ENCODE measurements at places on chromosomes 2 and 18.

DNA sequence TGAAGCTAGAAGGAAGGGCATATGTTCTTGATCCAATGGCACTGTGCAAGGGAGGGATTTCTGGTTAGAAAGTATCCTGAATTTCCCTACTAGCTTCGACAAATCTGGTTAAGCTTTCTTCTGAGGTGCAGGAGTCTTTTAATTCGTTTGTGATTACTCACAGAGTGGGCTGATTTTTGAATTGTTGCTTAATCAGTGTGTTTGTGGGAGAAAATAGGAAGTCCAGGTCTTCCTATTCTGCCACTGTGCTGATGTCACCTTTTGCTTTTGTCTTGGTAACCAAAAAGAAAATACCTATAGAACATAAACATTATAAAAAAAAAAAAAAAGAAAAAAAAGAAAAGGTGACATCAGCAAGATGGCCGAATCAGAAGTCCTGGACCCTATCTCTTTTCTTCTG, 1008.6 kb downstream of the TSN start:
- no peak for DNase-seq

DNA sequence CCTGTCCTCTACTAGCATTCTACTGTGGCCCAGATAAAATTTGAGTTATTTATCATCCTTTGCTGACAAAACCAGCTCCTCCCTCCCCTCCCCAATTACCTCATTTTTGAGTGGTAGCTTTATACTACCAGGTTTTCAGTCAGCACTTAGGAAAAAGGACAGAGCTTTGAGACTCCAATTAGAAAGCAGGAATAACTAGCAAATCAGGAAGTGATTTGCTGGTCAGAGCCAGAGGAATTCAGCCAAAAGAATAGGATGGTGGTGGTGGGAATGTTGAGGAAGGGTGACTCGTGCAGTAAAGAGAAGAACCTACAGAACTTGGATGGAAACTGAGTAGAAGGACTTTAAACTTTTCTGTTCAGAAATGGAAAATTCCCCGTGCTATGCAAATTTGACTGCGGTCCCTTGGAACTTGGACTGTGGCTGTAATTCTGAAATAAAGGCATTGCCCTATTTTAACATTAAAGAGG, 3.7 kb downstream of the MYL12B start:
- DNase-seq, result no peak

DNA sequence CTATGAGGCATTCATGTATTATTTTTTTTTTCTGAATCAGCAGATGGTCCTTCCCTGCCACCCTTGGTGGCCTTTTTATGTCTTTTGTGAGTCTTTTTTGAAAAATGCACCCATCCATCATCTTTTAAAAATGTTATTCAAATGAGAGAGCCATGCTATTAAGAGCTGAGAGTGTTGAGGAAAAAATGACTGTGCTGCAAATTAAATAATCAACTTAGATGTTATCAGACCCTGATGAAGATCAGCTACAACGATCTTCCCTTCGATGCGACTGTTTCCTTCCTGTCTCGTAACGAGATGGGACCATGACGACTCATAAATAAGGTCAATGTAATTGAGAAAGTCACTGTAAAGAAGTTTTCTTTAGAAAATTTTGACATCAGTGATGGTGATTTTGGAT, 44.4 kb downstream of the TRIB2 start:
- DNase-seq, result no peak

- no peak for DNase-seq
Observed at GRCh38 chr18:79042276-79042675, 26.9 kb upstream of the ATP9B start.

DNA sequence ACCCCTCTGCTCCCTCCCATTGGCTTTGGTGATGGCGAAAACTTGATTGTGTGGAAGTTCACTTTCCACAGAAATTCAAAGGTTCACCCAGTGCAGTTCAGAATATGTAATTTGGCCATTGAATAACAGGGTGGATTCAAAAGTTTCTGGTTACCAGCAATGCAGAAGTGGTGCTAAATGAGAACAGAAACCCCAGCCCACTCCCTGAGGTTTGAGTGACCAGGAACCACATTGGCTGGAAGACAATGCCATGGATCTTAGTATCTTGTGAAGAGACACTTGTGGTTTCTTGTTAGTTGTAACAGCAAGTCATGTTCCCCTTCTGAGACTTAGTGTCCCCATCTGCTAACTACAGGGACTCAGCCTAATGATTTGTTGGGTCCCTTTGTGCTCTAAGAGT, 49.8 kb downstream of the QPCT start:
- DNase-seq, result no peak

- no peak for DNase-seq
Observed at GRCh38 chr2:44687686-44688455, 253.6 kb upstream of the SIX3 start.

DNA sequence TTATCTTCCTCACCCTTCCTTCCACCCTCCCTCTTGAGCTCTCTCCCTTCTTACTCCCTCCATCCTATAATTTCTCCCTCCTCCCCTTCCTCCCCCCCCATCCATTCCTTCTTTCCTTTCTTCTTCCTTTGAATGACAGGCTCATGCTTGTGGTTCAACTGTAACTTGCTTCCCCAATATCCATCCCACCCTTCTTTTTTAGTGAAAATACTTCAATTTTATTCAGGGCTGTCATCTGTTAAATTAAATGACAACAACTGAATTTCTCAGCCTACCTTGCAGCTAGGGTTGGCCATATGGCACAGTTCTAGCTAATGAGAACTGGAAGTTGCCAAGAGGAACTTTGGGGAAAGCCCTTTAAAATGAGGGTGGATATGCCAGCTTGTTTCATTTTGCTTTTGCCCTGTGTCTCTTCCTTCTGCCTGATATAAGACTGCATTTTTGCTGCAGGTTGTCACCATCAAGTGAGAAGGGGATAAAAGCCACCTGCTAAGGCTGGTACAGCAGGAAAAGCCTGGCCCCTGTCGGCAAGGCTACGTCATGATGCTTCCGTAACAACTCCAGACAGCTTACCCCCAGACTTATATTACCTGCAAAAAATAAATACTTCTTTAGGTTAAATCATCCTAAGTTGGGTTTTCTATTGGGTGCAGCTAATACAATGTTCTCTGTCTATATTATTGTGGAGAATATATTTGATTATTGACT, 121.8 kb downstream of the NXPH2 start:
- no peak for DNase-seq

DNA sequence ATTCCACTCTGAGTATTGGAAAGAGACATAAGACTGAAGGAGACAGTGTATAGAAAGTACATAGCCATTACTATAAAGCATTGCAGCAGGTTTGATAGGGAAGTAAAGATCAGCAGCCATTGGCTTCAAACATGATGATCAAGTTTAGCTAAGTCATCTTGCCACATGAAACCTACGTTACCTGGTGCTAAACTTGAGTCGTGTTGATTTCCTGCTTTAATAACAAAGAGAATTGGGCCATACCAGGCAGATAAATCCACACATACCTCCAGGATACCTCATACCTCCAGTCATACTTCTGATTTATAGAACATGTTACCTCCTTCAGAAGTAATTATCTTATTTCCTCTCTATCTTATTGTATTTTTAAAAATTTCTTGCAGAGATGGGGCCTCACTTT, 10.3 kb upstream of the KYNU start:
- DNase-seq, result no peak

DNA sequence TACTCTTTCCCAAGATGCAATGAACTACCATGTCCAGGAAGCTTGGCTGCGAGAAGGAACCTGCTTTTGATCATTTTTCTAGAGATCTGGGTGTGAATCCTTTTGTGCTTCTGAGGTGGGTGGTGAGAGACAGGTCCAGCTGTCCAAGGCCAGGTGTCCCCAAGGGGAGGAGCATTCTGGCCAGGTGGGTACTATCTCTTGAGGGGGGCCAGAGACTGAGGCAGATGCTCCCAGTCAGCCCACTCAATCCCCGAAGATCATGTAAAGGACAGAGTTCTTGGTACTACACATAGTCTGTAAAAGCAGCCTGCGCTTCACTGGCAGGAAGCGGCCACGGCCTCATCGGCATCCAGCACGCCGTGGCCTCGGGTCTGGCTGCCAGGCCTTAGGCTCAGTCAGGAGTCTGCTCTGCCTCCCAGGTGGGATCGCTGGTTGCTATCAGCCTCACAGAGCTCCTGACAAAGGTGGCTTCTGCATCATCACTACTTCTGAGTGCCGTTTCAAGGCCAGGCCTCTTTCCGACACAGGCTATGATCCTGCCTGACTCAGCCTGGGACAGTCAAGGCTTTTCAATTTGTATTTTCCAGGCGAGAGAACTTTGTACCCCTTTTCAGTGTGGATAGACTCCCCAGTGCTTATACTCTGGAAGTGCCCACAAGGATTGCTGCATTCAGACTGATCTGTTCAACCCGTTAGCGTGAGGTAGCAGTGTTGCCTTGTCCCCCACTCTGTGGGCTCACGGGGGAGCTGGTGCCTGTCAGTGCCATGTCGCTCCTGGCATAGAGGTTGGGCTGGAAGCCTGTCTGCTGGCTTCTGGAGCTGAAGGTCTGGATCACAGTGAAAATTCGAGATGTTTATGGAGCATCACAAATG, 29.1 kb downstream of the STK25 start:
- no peak for DNase-seq

- no peak for DNase-seq
Observed at GRCh38 chr2:148702475-148702874, 57.9 kb downstream of the EPC2 start.

- no peak for DNase-seq
Observed at GRCh38 chr2:8693157-8693821, 11.4 kb downstream of the ID2 start.

- no peak for DNase-seq
Observed at GRCh38 chr2:75491129-75491753, 69.5 kb downstream of the EVA1A start.

GRCh38 chr2:201467666-201468065, 16.1 kb downstream of the STRADB start:
- no peak for DNase-seq

DNA sequence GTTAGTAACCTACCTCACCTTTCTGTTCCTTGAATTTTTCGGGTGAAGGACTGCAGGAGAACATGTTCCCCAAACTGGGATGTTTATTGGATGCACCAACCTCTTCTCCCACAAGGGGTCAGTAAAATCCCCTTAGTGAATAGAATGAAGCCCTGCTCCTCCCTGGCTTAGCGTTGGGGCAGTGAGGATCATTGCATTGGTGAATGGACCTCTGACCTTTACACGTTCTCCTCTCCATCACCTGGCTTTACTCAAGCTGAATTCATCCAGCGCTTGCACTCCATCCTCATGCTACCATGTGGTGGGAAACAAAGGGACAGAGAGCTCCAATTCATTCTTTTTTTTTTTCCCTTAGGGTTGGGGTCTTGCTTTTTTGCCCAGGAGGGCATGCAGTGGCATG, 157.2 kb downstream of the MIB1 start:
- DNase-seq, result no peak
